Ureter (tissue), 1 donor: ENCODE measurements at places on chromosomes 13 and 19. TPM values are rescaled to one million over a fixed set of nuclear protein-coding genes. Genes with fewer than 3 reads are reported as not detected.

DNA sequence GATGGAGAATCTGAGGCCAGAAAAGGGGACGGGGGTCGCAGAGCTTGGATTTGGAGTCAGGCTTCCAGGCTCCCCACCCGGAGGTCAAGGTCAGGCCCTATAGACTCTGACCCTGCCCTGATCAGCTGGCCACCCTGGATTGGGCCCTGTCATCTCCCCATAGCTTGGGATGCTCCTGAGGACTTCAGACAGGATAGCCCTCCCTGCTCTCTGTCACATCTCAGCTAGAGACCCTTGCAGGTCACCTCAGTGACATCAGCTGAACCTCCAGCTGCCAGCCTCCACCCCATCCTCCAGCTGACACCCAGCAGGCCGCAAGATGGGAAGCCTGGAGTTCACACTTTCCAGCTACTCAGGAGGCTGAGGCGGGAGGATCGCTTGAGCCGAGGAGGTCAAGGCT lies 2.8 kb upstream of the TPM4 start:
- DNase-seq: no peak

- DNase-seq: no peak
These were observed 3.7 kb downstream of the UBA2 start for GRCh38 chr19:34431681-34432402.

GRCh38 chr13:31442571-31442970 lies 242.8 kb downstream of the B3GLCT start:
- no peak for DNase-seq

The PCSK4 gene
- 4.5 TPM for total RNA-seq

- DNase-seq: no peak
These were observed 9.0 kb upstream of the SOX1 start for GRCh38 chr13:112057736-112058518.

DNA sequence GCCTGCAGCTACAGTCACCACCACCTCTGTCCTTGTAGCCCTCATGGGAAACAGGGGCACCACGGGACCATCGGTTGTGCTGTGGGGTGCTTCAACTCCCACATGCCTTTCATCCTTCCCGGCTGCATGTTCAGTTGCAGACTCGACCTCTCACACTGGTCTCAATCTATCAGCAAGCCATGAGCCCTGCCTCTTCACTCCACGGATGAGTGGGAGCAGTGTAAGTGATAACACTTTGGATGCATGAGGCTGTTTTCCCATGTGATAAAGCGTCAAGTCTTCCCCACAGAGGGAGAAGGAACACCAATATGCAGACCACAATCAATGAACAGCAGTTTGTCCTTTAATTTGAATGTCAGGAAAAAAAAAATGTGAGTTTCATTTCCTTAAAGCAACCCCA lies 12.2 kb downstream of the SERP2 start:
- no peak for DNase-seq

The ZNF486 gene
- total RNA-seq: 65.9 TPM

The CYP4F12 gene
- 98.1 TPM for total RNA-seq

The ATXN8OS gene
- not detected for total RNA-seq

- DNase-seq: no peak
These were observed 15.3 kb upstream of the ATP12A start for GRCh38 chr13:24664726-24665409.
